Stimulated activated CD4-positive, alpha-beta T cell treated with anti-CD3 and anti-CD28 coated beads, Interleukin-2, amount 100 ng/mL, for 48 hours (primary cell): ENCODE measurements at places on chromosomes 1 and 21.

DNA sequence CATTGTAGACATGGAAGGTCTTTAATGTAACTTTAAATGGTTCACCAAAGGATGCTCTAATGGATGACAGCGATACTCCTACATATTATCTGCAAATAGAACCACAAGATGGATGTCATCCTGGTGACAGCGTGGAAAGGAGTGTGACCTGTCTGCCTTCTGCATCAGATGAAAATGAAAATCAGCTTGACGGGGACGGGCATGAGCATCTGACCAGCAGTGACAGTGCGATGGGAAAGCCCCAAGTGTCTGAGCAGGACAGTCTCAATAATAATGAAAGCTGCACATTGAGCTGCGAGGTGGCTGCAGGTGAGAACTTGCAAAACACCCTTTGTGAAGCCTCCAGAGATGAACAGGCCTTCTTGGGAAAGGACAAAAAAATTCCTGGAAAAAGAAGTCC, 25.2 kb downstream of the CNST start:
- DNase-seq: no peak

DNA sequence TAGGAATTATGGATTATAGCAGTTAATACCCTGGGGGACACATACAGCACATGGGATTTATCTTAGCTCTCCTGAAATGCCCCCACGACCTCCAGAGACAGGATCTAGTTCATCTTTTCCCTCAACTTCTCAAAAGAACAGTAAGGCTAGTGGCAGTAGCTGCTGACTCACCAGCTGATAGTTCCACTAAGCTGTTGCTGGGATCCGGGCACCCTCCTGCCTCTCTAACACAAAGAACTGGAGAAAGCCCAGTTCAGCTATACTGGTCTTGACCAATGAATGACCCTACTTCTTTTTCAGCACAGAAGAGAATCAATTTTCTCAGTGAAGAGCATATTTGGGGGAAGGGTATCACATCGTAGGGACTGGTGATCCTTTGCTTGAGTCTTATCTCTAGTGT, 84.1 kb downstream of the PGBD5 start:
- DNase-seq: no peak

GRCh38 chr21:15370462-15370975, 305.7 kb upstream of the NRIP1 start:
- DNase-seq: no peak

DNA sequence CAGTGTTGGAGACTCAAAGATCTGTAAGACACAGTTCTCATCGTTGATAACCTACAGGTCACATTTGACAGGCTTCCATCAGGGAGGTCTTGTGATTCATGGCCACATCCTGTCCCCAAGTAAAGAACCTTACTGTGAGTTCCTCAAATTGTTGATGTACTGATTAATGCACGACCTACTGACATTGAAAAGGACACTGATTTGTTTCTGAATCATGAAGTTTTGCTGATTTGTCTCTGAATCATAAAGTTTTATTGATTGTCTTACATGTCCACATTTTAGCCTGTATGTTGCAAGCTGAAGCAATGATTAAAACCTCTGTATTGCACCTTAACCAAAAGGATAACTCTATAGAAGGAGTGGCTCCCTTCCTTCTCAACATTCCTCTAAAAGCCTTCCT, 476.3 kb upstream of the RUNX1 start:
- DNase-seq: no peak
